ENCODE measurements at places on chromosomes 2 and 18. TPM values are rescaled to one million over a fixed set of nuclear protein-coding genes. Genes with fewer than 3 reads are reported as not detected.

The ATP6V1B1 gene
- polyA plus RNA-seq = not detected

The TDRD15 gene
- polyA plus RNA-seq = not detected

The TRIM43 gene
- polyA plus RNA-seq = not detected

The IGFBP2 gene
- polyA plus RNA-seq = 569 TPM

The CLK1 gene
- 87.1 TPM for polyA plus RNA-seq

The IRS1 gene
- polyA plus RNA-seq = 4.1 TPM

The RND3 gene
- 4.2 TPM for polyA plus RNA-seq

The BOLL gene
- polyA plus RNA-seq = 0.21 TPM

The CMPK2 gene
- 2.4 TPM for polyA plus RNA-seq

The TUBA4B gene
- not detected for polyA plus RNA-seq

The AMMECR1L gene
- 6.6 TPM for polyA plus RNA-seq

The DYSF gene
- 34.6 TPM for polyA plus RNA-seq

The REG1B gene
- polyA plus RNA-seq = not detected

The CDH2 gene
- polyA plus RNA-seq = 381 TPM

The SFT2D3 gene
- polyA plus RNA-seq = 5.9 TPM
